ENCODE measurements at places on chromosomes 3 and 15.
A peak's percentile ranks its signal among the peaks of the same experiment; 100 is the strongest.

GRCh38 chr15:87827131-87827530 lies 429.4 kb downstream of the NTRK3 start:
- no peak for DNase-seq

DNA sequence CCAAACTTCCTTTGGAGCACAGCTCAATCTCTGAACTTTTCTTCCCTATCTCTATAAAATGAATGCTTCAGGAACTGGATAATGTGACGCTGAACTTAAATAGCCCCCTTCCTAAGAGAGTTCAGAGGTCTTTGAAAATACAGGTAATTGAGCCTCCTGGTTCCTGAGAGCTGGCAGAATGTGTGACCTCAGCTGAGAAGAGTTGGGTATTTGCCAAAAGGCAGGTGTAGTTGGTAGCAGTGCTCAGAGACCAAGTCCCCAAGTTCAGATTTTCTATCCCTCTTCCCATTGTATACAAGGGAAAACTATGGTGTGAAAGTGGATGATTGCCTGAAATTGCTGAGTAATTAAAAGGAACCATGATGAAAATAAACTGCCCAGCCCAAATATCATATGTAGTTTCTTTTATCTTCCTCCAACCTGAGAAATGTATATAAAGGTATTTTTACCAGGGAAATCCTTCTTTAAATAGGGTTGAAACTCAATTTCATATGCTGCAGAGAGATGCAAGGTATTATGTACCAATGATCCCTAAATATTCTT lies 154.6 kb upstream of the ICE2 start:
- DNase-seq = no peak

- DNase-seq = no peak
These were observed 53.3 kb downstream of the PIK3R4 start for GRCh38 chr3:130693314-130693713.

GRCh38 chr3:38608961-38609360 lies 40.5 kb downstream of the SCN5A start:
- DNase-seq = no peak

GRCh38 chr3:81451611-81452010 lies 309.8 kb downstream of the GBE1 start:
- DNase-seq = no peak

GRCh38 chr15:99440551-99441443 lies 125.0 kb upstream of the MEF2A start:
- no peak for DNase-seq

DNA sequence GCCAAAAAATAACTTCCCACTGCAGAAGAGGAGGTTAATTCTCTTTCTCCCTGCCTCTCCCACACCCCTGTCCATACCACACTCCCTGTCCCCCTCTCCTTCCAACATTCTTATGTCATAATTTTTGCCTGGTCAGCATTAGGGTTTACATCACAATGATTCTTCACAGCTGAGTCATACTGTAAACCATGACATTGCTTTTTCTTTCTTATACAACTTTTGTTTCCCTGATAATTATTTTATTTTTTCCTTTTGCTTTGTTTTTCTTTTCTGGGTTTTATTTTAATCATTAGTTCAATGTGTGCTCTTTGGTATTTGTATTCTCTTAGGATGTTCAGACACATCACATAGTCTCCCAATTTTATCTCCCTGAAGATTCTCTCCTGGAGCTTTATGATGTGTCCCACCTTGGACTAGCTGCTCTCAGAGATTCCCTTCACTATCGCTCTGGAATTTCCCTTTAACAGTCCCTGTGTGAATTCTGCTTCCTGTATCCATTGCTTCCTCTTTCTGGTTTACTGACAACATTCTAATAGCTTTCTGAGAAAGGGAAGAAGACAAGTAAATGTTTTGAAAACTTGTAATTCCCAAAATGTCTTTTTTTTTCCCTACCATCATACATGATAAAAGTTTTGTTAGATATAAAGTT lies 70.7 kb downstream of the SOX2 start:
- DNase-seq = no peak

GRCh38 chr3:72836923-72837322 lies 11.3 kb downstream of the SHQ1 start:
- DNase-seq = no peak

DNA sequence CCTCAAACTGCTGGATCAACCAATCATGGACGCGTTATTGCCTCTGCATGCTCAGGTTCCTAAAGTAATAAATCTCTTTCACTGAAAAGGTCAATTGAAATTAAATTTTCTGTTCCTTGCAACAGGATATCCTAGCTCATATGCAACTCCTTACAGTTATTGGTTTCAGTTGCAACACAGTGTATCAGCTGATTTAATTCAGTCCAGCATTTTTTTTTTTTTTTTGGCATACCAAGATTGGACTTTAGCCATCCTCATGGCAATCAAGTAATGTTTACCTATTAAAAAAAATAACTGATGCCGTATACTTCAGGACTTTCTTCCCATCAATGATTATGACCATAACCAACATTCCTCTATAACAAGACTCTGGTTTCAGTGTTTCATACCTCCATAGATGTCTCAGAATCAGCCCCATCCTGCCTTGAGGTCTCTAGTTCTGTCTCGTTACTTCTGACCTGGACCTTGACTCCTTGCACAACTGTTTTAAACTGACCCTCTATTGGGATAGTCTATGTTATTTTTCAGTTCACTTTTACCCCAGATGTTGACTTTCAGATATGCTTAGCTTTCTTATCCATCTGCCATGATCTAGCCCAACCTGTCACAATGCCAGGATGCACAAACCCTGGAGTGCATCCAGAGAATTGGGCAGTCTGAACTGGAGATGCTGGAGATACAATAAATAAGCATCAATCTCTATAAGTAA lies 265.0 kb upstream of the GADL1 start:
- no peak for DNase-seq

DNA sequence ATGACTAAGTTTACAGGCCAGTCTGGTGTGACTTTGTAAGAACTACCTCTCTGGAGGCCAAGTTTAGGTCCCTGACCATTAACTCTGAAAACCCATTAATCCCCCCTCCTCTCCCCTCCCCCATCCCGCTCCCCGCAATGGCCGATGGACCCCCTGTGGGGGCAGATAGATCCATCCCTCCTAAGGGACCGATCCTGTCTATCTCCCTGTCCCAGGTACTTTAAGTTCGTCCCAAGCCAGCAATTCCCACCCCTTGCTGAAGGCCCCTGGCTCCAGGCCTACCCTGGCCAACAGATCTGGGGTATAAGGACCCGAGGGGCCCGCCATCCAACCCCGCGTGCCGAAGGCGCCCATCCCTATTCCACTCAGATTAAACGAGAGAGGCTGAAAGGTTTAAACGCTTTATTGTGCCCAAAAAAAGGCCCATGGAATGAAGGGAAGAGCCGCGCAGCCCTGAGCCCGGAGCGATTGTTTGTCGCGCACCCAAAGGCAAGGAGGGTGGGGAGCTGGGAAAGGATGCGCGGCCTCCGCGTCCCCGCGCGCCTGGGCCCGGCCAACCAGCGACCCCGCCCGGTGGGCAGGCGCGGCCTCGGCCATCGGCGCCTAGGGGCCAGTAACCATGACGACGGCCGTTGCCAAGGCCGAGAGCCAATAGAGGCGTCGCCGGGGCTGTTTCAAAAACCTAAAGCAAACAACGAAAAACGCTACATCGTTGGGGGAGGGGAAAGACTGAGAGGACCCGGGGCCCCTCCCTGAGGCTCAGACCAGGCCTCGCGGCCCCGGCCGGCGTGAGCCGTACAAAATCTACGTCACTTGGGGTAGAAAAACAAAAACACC lies 35.9 kb downstream of the HMCES start:
- peak; percentile 34 for DNase-seq

DNA sequence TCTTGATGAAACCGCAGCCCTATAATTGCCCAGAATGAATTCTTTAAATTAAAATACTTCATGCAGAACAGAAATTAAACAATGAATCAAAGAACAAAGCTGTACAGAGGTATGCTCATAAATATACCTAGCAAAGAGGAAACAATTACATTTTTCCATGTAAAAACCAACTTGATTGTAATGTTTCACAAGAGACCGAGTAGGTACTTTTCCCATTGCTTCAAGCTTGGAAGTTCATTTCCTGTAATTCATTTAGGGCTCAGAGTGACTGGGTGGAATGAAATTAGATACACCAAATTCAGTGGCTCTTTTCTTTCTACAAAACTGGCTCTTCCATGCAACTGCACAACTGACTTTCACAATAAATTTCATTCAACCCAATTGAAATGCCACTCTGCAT lies 51.4 kb downstream of the FHIT start:
- DNase-seq = no peak
